Fibroblast of skin of left biceps (primary cell): ENCODE measurements at places on chromosomes 2 and 18.

DNA sequence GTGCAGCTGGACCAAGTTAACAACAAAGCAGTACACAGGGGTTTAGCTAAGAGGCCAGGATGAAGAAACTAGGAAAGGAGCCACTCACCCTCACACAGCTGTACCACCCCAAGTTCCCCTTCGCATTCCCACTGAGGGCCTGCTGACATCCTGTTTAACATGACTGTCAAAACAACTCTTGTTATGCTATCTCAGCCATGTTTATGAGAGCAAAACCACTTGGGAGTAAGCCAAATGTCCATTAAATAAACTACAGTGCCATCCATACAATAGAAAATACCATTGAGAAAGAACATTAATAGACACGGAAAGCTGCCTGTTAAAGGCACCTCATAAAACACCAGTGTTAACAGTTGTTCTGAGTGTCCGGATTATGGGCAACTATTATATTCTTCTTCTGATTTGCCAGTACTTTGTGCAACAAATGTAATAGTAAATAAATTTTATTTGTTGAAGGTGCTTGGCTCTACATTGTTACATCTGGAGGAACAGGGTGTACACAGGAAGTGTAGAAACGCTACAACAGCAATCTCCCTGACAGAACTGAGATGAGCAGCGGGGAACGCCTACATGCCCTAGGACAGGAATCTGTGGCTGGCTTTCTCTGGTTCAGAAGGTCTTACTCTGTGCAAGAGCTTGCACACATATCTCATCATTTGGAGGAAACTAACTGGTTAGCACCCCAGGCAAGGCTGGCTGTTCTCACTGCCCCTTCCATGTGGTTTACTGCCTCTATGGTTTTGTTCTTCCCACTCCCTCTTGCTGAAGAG is 85.6 kb downstream of the EHD3 start:
- DNase-seq: no peak

DNA sequence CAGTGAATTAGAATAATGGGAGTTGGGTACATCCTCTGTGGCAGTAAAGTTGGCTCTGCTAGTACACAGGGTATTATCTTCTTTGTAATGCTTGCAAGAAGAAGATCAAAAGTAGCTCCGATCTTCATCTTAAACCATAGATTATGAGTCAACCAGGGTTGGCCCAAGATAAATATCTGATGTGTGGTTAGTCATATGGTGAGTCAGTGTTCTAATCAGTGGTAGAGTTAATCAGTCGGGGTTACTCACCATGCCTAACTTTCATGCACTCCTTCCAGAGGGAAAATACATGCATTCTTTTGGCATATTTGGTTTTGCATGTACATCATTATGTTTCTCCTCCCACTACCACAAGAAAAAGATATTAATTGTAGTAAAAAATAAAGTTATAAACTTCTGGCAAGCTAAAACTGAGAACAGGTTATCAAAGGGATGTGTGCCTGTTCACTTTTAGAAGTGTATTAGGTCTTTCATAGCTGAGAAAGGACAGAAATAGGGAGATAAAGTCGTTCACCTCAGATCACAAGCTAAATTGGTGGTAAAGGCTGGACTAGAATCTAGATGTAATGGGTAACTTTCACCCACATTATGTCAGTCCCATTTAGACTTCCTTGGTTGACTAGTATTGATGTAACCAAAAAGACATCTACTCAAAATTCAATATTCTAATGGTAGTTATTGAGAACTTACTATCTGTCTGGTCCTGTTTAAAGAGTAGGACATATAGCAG is 684.4 kb downstream of the IRS1 start:
- peak; percentile 91 for DNase-seq

- DNase-seq: no peak
Measured at GRCh38 chr2:3768960-3769765, 65.8 kb downstream of the DCDC2C start.

GRCh38 chr2:54306556-54306955 is 50.5 kb upstream of the TSPYL6 start:
- peak; percentile 5 for DNase-seq
